ENCODE measurements at places on chromosomes 12 and 14. TPM values are rescaled to one million over a fixed set of nuclear protein-coding genes. Genes with fewer than 3 reads are reported as not detected.
A peak's percentile ranks its signal among the peaks of the same experiment; 100 is the strongest.

GLIPR1L1 gene
- not detected for total RNA-seq

WBP11 gene
- total RNA-seq, result 49.3 TPM

CCNT1 gene
- 34.1 TPM for total RNA-seq

SYCP3 gene
- total RNA-seq, result 0.71 TPM

ARHGEF25 gene
- total RNA-seq, result 11.5 TPM

BDKRB1 gene
- total RNA-seq, result not detected

OR4E1 gene
- not detected for total RNA-seq

TBX3 gene
- total RNA-seq, result 50.9 TPM

- no peak for DNase-seq
These were observed 9.7 kb upstream of the RIN3 start for GRCh38 chr14:92503756-92504491.

DNA sequence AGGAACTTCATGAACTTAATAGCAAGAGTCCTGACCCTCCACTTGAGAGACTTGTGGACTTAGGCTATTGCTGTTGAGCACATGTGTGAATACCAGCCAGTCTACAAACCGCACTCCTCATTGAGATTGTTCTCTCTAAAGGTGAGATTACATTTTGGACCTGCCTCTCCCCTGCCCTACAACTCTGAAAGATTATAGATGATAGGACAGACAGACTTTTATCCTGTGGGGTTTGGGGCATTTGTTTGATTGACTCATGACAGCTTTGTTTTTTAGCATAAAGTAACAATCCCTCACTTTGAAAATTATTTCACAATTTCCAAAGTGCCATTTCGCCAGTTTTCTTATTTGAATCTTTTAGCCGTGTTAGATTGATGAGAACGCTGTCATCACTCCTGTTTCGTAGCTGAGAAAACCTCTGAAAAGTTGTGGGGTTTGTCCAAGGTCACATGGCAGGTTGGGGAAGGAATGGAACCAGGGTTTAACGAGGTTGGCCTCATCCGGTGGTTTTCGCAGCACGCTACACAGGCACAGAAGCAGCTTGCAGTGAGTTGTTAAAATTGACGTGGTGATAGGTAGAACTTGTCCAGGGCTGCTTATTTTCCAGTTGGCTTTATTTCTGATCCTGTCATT, 836 bp downstream of the EVL start:
- DNase-seq, result no peak

DNA sequence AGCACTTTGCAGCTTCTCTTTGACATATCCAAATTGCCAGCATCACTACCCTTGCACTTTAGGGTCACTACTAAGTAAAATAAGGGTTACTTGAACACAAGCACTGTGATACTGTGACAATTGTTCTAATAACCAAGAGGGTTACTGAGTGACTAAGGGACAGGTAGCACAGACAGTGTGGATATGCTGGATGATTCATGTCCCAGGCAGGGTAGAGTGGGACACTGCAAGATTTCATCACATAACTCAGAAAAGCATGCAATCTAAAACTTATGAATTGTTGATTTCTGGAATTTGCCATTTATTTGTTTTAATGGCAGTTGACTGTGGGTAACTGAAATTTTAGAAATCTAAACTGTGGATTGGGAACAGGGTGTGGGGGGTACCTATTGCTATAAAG, 218.8 kb downstream of the KITLG start:
- no peak for DNase-seq

GRCh38 chr14:47526591-47527244, 148.7 kb downstream of the MDGA2 start:
- no peak for DNase-seq

DNA sequence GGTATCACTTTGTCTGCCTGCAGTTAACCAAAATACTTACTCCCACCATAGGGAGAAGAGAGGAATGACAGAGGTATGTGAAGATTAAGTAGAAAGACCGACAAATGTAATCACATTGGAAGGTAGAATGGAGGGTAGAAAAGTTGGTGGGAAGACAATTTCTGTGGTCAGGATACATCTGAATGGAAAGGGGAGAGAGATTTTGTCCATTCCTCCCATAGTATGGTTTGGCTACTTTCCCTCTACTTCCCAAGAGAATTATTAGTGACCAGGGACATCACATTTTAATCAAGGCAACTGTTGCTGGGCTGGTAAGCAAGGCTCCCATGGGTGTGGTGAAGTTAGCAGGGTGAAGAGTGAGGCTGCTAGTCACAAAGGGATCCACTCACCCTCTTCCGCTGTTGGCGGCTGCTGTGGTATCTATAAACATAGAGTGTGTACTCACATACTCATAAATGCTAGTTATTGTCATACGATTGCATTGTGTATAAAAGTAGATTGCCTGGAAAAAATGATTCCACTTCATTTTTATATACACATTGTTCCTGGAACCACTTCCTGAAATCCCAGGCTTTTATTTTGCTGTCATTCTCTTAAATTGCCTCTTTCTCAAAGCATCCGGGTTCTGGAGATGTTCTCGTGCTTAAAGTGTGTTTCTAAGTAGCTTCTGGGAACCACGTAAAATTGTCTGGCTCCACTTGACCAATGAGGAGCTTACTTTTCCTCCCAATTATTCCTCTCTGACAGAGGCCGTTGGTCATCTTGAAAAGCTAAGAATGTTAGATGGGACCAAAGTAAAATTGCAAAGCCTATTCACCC, 413.1 kb downstream of the ZFP36L1 start:
- DNase-seq, result no peak

DNA sequence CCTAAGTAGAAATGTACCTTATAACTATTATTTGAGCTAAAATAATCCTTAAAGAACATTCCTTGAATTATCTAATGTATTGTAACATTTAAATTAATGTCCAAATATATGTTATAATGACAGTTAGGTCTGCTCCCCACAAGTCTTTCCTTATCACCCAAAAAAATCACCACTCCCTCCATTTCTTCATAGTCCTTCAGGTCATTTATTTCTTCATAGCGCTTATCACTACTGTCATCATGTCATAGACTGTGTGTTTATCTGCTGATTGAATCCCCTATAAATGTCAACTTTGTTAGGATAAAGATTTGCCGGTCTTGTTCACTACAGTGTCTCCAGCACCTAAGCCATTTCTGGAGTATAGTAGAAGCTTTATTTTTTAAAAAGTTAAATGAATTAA, 12.0 kb downstream of the LUM start:
- DNase-seq, result no peak

- DNase-seq, result peak; percentile 57
These were observed 494 bp downstream of the TMTC3 start for GRCh38 chr12:88142610-88142991.

- DNase-seq, result no peak
These were observed 131.5 kb upstream of the PRMT8 start for GRCh38 chr12:3359478-3359877.

GRCh38 chr12:768434-768833, 16.1 kb downstream of the WNK1 start:
- DNase-seq, result no peak

GRCh38 chr14:37247791-37248461, 50.2 kb downstream of the MIPOL1 start:
- no peak for DNase-seq

- DNase-seq, result no peak
These were observed 49.5 kb upstream of the ATXN7L3B start for GRCh38 chr12:74488134-74488533.

DNA sequence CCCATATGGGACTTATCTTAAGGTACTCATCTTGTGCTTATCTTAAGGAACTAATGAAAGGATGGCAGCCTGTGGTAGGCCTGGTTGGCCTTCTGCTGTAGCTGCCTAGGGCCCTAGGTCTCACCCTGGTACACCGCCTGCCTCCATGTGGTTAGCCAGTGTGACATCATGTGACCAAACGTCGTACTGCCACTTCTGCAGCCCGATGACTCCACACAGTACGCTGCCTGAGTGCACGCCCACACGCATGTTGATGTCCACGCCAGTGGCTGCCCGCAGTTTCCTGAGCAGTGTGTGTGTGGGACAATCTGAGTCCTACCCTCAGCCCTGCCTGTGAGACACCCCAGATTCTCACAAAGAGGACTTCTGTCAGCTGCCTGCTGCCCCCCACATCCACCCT, 5.1 kb downstream of the ADCY4 start:
- peak; percentile 91 for DNase-seq

Measured in lower lobe of right lung (tissue), 2 donors.